ENCODE measurements at places on chromosomes 6 and 20. TPM values are rescaled to one million over a fixed set of nuclear protein-coding genes. Genes with fewer than 3 reads are reported as not detected.
A peak's percentile ranks its signal among the peaks of the same experiment; 100 is the strongest.

GRCh38 chr20:33318096-33318429 is 35.0 kb downstream of the BPIFB1 start:
- no peak for DNase-seq
- H3K4me3 ChIP-seq = no peak overlapping the region
- H3K4me1 ChIP-seq = no peaks in the 10 kb centered on the region
- no peak overlapping the region for H3K27ac ChIP-seq
- H3K36me3 ChIP-seq = no peaks in the 10 kb centered on the region

CYP21A2 gene
- total RNA-seq = not detected

- H3K27ac ChIP-seq = no peak overlapping the region
- no peak for DNase-seq
- no peaks in the 10 kb centered on the region for H3K27me3 ChIP-seq
- H3K36me3 ChIP-seq = peaks cover 8% of the 10 kb centered on the region
- no peak overlapping the region for H3K4me3 ChIP-seq
- no peaks in the 10 kb centered on the region for H3K4me1 ChIP-seq
Observed at GRCh38 chr6:15515660-15516375, 147.0 kb downstream of the DTNBP1 start.

DNA sequence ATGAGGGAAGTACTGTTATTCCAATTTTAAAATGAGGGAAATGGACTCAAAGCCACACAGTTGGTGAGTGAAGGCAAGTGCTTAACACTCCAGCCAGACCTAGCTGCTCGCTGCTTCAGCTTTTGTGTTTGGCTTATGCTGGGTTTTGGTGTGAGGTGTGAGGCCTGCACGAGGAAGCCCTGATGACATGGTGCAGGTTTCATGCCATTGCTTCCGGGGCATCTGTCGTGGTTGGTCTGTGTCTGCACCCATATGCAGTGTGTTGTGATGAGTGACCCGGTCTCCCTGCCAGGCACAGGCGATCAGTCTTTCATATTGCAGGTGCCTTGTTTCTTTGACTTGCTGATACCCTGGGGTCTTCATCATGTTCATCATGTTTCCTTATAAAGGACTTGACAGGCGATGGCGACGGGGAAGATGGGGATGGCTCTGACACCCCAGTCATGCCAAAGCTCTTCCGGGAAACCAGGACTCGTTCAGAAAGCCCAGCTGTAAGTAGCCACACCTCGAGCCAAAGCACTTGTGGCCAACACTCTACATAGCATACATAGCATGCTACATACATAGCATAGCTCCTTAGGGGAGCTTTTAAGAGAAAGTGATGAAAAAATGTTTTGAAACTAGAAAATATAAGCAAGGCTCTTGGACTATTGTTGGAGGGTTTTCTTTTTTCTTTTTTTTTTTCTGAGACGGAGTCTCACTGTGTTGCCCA is 22.3 kb downstream of the DNMT3B start:
- DNase-seq = no peak
- no peaks in the 10 kb centered on the region for H3K36me3 ChIP-seq
- no peak overlapping the region for H3K4me3 ChIP-seq
- no peak overlapping the region for H3K27ac ChIP-seq
- H3K27me3 ChIP-seq = no peaks in the 10 kb centered on the region

GRCh38 chr20:31548820-31549512 is 34.7 kb downstream of the HM13 start:
- DNase-seq = no peak
- H3K4me3 ChIP-seq = no peak overlapping the region
- H3K4me1 ChIP-seq = no peaks in the 10 kb centered on the region
- no peaks in the 10 kb centered on the region for H3K36me3 ChIP-seq

- no peaks in the 10 kb centered on the region for H3K27me3 ChIP-seq
- no peak for DNase-seq
- peak overlapping the region; percentile 80 for H3K27ac ChIP-seq
- no peak overlapping the region for H3K4me3 ChIP-seq
Observed at GRCh38 chr6:161434921-161435747, 161.3 kb upstream of the AGPAT4 start.

PRR18 gene
- total RNA-seq = 0.29 TPM

- no peaks in the 10 kb centered on the region for H3K4me1 ChIP-seq
- H3K27me3 ChIP-seq = no peaks in the 10 kb centered on the region
- no peak for DNase-seq
- H3K27ac ChIP-seq = no peak overlapping the region
Observed at GRCh38 chr6:55567558-55567957, 11.4 kb downstream of the HMGCLL1 start.

DNA sequence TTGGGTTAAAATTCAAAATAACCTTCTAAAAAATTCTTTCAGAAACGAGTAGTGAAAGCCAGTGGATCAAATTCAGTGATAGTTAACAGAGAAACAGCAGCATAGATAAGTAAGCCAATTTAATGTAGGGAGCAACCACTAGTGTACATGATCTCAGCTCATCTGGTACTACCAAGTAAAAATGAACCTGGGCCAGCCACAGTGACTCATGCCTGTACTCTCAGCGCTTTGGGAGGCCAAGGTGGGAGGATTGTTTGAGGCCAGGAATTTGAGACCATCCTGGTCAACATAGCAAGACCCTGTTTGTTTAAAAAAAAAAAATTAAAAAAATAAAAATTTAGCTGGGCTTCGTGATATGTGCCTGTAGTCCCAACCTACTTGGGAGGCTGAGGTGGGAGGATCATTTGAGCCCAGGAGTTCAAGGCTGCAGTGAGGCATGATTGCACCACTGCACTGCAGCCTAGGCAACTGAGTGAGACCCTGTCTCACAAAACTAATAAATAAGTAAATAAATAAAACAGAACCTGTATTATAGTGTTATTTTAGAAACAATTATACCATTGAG is 32.4 kb downstream of the CBFA2T2 start:
- no peaks in the 10 kb centered on the region for H3K27me3 ChIP-seq
- no peaks in the 10 kb centered on the region for H3K4me1 ChIP-seq
- no peak for DNase-seq
- H3K36me3 ChIP-seq = no peaks in the 10 kb centered on the region
- H3K4me3 ChIP-seq = no peak overlapping the region

TSBP1 gene
- total RNA-seq = not detected

GSTA3 gene
- not detected for total RNA-seq

DNA sequence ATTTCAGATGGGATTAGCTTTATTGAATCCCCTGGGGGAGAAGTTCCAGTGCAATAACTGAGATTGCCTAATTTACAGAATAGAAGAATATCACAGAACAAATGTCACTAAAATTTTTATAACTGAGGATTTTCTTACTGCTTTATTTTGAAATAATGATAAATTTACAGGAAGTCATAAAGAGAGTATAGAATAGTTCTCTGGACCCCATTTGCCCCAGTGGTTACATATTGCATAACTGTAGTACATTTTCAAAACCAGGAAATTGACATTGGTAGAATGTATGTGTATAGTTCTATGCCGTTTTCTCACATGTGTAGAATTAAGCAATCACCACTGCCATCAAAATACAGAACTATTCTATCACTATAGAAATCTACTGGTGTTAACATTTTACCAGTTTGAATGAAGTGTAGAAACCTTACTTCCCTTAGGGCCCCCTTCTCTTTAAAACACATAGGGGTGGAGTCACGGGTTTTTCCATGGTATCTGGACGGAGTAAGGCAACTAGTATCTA is 18.3 kb downstream of the KIF6 start:
- no peaks in the 10 kb centered on the region for H3K36me3 ChIP-seq
- no peak for DNase-seq
- H3K27ac ChIP-seq = no peak overlapping the region

GRM1 gene
- not detected for total RNA-seq

- no peaks in the 10 kb centered on the region for H3K4me1 ChIP-seq
- DNase-seq = no peak
- no peak overlapping the region for H3K4me3 ChIP-seq
- no peak overlapping the region for H3K27ac ChIP-seq
- H3K27me3 ChIP-seq = no peaks in the 10 kb centered on the region
- no peaks in the 10 kb centered on the region for H3K36me3 ChIP-seq
Observed at GRCh38 chr6:33091957-33092356, 16.2 kb downstream of the HLA-DPB1 start.

- H3K4me1 ChIP-seq = no peaks in the 10 kb centered on the region
- H3K27me3 ChIP-seq = no peaks in the 10 kb centered on the region
- H3K4me3 ChIP-seq = no peak overlapping the region
- no peak overlapping the region for H3K27ac ChIP-seq
- no peak for DNase-seq
- H3K36me3 ChIP-seq = no peaks in the 10 kb centered on the region
Observed at GRCh38 chr20:8394308-8394945, 262.4 kb downstream of the PLCB1 start.

DNA sequence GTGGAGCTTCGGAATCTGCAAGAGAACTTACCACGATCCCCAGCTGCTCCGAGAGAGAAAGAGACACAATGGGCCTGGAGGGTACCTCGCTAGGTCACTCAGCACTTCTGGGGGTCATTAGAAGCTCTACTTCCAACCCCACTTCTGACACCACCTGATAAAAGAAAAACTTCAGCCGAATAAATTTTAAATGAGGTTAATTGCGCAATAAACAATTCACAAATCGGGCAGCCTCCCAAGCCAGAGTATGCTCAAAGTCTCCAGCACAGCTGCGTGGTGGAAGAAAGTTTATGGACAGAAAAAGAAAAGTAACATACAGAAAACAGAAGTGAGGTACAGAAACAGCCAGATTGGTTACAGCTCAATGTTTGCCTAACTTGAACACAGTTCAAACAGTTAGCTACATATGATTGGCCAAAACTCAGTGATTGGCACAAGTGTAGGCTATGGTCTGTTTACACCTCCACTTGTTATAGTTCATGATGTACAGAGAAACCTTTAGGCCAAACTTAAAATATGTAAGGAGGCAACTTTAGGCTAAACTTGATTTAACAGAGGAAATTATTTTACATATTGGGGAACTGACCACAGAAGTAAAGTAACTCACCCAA is 52.6 kb downstream of the COL11A2 start:
- H3K27ac ChIP-seq = no peak overlapping the region
- DNase-seq = no peak
- H3K36me3 ChIP-seq = no peaks in the 10 kb centered on the region
- no peak overlapping the region for H3K4me3 ChIP-seq
- no peaks in the 10 kb centered on the region for H3K4me1 ChIP-seq
- no peaks in the 10 kb centered on the region for H3K27me3 ChIP-seq

SUMO4 gene
- 3.0 TPM for total RNA-seq

DNA sequence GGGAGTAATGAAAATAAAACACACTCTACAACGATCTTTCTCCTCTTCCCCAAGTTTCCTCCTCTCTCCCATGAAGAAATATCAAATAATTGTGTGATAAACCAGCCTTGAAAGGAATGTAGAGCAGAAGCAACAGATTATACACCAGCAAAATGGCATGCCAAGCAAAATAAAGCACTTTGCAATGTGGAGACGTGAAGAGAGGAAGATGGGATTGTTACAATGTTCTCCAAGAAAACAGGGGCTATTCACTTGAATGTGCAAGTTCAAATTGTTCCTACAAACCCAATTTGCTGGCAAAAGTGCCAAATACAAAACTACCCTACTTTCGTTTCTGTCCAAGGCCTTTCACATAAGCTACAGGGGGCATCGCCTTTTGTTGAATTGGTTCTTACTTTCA is 185.1 kb downstream of the PDE7B start:
- no peaks in the 10 kb centered on the region for H3K36me3 ChIP-seq
- H3K4me1 ChIP-seq = no peaks in the 10 kb centered on the region
- H3K4me3 ChIP-seq = no peak overlapping the region
- H3K27ac ChIP-seq = peak overlapping the region; percentile 27
- H3K27me3 ChIP-seq = no peaks in the 10 kb centered on the region

- no peak for DNase-seq
- H3K36me3 ChIP-seq = no peaks in the 10 kb centered on the region
- no peaks in the 10 kb centered on the region for H3K27me3 ChIP-seq
Observed at GRCh38 chr6:2770171-2770570, 5.0 kb downstream of the WRNIP1 start.

CST2 gene
- total RNA-seq = not detected

- DNase-seq = no peak
- no peaks in the 10 kb centered on the region for H3K36me3 ChIP-seq
- H3K27me3 ChIP-seq = no peaks in the 10 kb centered on the region
Observed at GRCh38 chr6:46338131-46338530, 153.1 kb downstream of the RCAN2 start.

PSORS1C2 gene
- not detected for total RNA-seq

DNA sequence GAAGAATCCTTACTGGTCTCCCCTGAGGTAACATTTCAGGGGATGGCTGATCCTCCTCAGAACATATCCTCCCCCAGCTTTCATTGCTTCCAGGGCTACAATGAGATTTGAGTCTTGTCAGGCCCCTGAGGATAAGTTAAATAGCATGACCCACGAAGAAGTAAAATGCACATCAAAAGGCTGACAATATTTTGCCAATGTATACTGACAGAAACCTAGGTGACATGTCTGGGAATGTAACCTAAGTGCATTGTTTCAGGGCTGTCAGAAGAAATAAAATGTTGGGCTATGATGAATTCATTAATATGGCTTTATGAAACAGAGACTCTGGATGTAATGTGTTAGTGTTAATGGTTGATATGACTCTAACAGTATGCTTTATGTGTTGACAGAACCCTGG is 471.5 kb downstream of the HDGFL1 start:
- H3K27me3 ChIP-seq = no peaks in the 10 kb centered on the region
- no peaks in the 10 kb centered on the region for H3K36me3 ChIP-seq
- no peak for DNase-seq
- H3K27ac ChIP-seq = no peak overlapping the region

- H3K27me3 ChIP-seq = no peaks in the 10 kb centered on the region
- no peak overlapping the region for H3K4me3 ChIP-seq
- H3K27ac ChIP-seq = no peak overlapping the region
Observed at GRCh38 chr20:1912053-1912452, 16.8 kb downstream of the SIRPA start.

- no peaks in the 10 kb centered on the region for H3K27me3 ChIP-seq
- H3K4me1 ChIP-seq = no peaks in the 10 kb centered on the region
- H3K36me3 ChIP-seq = no peaks in the 10 kb centered on the region
- peak overlapping the region; percentile 40 for H3K4me3 ChIP-seq
- DNase-seq = no peak
Observed at GRCh38 chr6:16712255-16712930, 48.9 kb downstream of the ATXN1 start.
